ENCODE measurements at places on chromosomes 7 and 10. TPM values are rescaled to one million over a fixed set of nuclear protein-coding genes. Genes with fewer than 3 reads are reported as not detected.

TMEM196 gene
- not detected for total RNA-seq

HOXA7 gene
- not detected for total RNA-seq

OLAH gene
- 2.5 TPM for total RNA-seq

ATOH7 gene
- 0.28 TPM for total RNA-seq

CRYGN gene
- total RNA-seq: 0.56 TPM

FOXI2 gene
- not detected for total RNA-seq

PROSER2 gene
- total RNA-seq: 1.7 TPM

GRM3 gene
- not detected for total RNA-seq

GNAT3 gene
- total RNA-seq: 0.28 TPM

CFAP43 gene
- total RNA-seq: under 0.01 TPM

WASL gene
- 9.6 TPM for total RNA-seq

IL6 gene
- total RNA-seq: 69.4 TPM

PNLIP gene
- total RNA-seq: not detected

CYP2C9 gene
- not detected for total RNA-seq

PRXL2A gene
- total RNA-seq: 26.5 TPM

PAPOLB gene
- 0.19 TPM for total RNA-seq

COBL gene
- not detected for total RNA-seq

RADIL gene
- 0.38 TPM for total RNA-seq

EFCAB10 gene
- 0.56 TPM for total RNA-seq

COL28A1 gene
- total RNA-seq: under 0.01 TPM

CALHM1 gene
- total RNA-seq: not detected

KLF14 gene
- under 0.01 TPM for total RNA-seq

CFAP70 gene
- total RNA-seq: 0.38 TPM

TRIL gene
- 0.56 TPM for total RNA-seq

MCM10 gene
- total RNA-seq: 1.4 TPM

H2BK1 gene
- total RNA-seq: not detected

PDZD7 gene
- total RNA-seq: 3.1 TPM

FGFBP3 gene
- 0.56 TPM for total RNA-seq

RABGEF1 gene
- 49.1 TPM for total RNA-seq

OR2A5 gene
- total RNA-seq: not detected

TSPAN33 gene
- 0.19 TPM for total RNA-seq

GDF10 gene
- 2.0 TPM for total RNA-seq

EVX1 gene
- total RNA-seq: not detected

CREB5 gene
- 2.5 TPM for total RNA-seq

C7orf33 gene
- total RNA-seq: not detected

SLC26A5 gene
- total RNA-seq: not detected

VPS37D gene
- 2.3 TPM for total RNA-seq

SPDYE1 gene
- not detected for total RNA-seq

VAX1 gene
- not detected for total RNA-seq

GJC3 gene
- total RNA-seq: 0.19 TPM

ANKRD2 gene
- 0.85 TPM for total RNA-seq

ATP5F1C gene
- 226 TPM for total RNA-seq

DYDC2 gene
- not detected for total RNA-seq

VSTM2A gene
- total RNA-seq: not detected

PRKCQ gene
- under 0.01 TPM for total RNA-seq

TRIM8 gene
- 61.4 TPM for total RNA-seq

TSPAN15 gene
- 1.7 TPM for total RNA-seq
